LoVo (cell line): ENCODE measurements at places on chromosomes 12 and 14.

DNA sequence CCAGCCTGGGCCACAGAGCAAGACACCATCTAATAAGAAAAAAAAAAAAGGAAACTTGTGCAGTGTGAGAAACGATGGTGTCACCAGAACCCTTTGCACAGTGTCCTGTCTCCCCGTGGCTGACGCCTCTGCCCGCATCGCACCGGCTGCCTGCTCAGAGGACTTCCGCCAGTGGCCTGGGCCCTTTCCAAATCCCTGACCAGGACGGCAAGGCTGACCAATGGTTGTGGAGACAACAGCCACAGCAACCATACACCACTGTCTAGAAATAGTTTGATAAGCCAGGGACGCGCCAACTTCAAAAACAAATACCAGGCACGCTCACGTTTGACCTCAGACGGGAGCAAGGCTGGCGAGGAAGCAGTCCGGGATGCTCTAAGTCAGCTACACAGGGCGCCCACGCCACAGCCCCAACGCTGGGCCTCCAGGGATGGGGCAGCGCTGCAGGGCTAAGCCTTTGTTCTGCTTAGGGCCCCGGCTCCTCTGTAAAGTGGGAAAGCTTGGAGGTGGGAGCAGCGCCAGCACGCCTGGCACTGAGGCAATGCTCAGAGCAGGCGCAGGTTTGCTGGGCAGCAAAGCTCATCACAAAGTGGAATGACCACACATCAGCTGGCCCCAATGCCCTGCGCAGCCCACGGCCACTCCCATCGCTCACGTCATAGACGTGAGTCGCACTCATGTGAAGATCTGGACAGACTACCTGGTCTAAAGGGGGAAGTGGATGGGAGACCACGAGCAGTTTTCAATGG lies 12.5 kb downstream of the PGAM5 start:
- DNase-seq: no peak

- DNase-seq: no peak
Measured at GRCh38 chr14:30974628-30975027, 50.8 kb upstream of the AP4S1 start.

GRCh38 chr14:63499701-63500250 lies 43.4 kb downstream of the PPP2R5E start:
- no peak for DNase-seq

GRCh38 chr12:124392271-124392666 lies 97.4 kb downstream of the RFLNA start:
- DNase-seq: no peak

DNA sequence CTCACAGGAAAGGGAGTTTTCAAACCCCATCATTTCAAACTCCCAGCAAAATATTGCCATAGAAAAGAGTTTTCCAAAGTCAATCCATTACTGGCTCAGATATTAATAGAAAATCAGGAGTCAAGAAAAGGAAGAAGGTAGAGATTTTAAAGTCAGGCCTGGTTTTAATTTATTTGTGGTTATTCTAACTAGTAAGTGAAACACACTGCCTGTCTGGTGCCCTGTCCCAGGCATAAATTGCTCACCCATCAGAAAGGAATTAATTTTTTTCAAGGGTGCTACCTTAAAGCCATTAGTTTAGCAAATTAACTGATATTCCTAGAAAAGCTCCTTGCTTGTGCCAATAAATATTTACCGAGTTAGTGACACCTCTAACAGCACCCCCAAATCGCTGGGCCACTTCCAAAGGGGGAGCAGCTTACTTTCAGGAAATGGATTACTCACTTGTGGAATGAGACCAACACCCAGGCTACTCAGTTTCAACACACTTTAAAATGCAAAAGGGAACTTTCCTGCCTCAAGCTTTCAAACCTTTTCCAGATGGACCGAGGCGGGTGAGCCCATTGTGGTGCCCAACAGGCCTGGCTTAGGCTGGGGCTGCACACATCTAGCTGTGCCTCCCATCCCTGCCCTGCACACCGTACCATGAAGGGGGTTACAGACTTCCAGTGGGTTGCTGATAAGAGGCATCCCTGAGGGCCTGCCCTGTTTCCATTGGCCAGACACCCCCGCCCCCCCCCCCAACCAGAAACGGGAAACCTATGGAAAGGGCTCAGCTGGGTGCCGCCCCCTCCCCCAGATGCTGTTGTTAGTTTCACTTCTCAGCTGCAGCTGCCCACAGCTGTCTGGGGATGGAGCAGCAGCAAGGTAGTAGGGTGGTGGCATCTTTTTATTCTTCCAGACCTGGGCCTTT lies 117.2 kb downstream of the SAMD4A start:
- DNase-seq: no peak
